ENCODE measurements at places on chromosomes 4 and X.

DNA sequence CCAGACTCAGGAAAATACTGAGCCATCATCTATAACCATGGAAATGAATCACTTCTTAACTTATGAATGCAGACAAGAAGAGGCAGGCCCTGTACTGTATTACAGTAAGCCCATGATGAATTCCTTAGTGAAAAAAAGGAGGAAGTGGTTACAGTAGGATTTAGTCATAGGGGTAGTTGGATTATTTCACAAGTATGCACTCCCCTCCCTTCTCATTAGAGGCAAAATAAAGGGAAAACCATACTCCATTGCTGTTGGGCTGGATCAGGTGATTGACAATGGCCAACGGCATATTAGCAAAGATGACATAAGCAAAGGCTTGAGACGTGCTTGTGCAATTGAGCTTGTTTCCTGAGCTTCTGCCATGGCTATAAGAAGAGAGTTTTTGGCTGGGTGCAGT, 181.1 kb upstream of the PRPS2 start:
- no peak for DNase-seq

DNA sequence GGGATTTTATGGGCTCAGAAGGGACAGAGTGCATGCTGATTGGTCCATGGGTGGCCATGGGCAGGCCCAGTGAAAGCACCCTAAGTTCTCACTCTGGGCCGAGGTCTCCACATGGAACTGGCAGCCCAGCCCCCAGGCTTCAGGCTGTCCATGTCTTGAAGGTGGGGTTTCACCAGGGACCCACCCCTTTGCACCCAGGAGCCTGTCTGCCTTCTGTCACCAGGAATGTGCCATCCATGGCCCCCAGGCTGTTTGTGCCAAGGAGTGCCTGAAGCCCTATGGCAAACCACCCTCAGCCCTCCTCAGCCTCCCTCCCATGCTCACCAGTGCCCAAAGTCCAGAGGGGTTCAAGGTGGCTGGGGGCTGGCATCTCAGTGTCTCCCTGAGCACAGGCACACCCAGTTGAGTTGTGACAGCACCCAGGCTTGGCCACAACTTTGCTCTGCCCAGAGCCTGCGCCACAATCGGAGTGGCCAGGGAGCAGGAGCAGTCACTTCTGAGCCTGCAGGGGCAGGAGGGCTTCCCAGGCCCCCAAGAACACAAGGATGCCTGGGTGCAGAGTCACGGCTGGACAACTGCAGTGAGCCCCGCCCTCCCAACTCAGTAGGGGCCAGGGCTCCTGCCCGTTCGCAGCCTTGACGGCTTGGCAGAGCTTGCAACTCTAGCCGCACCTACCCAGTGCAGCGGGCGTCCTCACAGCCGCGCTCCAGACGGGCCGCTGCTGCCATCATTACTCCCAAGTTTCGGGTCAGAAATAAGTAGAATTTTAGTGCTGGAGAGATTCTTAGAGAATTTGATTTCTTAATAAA, 185.3 kb upstream of the NUDT6 start:
- no peak for DNase-seq

DNA sequence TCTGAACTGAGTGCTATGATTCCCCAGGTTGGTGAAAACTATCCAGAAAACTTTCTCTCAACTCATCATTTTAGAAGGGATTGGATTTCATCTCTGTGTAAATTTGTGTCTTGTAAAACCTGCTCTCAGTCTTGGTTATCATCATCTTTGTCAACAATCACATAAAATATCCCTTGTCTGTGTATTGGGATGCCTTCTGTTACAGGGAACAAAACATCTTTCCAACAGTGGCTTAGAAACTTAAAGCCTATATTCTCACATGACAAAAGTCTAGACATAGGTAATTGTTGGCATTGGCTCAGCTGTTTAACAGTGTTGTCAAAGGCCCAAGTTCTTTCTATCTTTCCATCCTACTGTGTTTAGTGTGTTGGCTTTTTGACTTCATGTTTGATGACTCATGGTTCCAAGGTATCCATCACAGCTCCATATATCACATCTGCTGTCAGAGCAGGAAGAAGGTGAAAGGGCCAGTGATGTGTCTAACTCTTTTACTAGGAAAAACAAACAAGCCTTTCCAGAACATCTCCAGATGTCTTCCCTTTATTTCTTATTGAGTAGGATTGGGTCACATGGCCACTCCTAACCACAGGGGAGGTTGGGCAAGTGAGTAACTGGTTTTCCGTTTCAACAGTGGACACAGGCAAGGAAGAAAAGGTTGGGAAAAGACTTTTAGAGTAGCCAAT, 65.0 kb downstream of the PHEX start:
- no peak for DNase-seq

DNA sequence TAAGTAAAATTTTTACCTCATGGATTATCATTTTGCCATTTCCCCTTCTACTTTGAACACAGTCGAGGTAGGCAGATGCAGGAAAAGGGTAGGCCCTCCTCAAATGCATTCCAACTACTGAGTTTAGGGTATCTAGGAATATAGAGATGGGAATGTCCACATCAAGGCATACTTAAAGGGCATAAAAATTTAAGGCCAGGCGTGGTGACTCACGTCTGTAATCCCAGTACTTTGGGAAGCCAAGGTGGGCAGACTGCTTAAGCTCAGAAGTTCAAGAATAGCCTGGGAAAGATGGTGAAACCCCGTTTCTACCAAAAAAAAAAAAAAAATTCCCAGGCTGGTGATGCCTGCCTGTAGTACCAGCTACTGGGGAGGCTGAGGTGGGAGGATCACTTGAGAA, 146.5 kb downstream of the PDGFC start:
- DNase-seq = no peak

- DNase-seq = no peak
These were observed 5.2 kb downstream of the FOXO4 start for GRCh38 chrX:71100581-71101505.

DNA sequence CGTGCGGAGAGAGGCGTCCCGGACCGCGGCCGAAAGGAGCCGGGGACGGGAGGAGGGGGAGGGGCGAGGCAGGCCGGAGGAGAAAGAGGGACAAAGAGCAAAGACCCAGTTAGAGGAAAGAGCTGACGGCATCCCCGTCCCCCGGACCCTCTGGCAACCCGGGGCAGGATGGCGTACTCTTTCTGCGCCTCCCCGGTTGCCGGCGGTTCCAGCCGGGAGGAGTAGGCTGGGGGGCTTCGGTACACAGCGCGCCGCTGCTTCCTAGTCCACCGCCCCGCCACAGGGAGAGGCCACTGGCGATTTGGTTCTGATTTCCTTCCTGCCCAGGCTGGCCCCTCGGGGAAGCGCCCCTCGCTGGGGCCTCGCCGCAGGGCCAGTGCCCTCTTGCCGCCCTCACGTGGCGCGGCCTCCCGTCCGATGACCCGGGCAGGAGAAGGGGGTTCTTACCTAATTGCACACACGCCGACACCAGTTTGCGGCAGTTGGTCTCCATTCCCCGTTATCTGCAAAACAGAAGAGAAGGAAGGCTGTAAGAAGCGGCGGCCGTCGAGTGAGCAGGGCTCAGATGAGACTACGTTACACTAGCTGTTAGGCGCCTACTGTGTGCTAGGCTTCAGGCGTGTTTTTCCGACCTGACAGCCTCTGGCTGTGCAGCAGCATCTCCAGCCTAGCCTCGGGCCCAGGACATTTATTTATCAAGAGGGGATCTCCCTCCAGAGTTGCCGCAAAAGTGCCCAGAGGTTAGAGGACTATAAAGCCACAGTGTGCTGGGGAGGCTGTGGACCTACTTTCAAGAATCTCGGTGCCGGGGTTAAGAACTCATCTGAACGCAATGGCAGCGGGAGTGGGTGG, 9.9 kb upstream of the PITX2 start:
- DNase-seq = no peak

DNA sequence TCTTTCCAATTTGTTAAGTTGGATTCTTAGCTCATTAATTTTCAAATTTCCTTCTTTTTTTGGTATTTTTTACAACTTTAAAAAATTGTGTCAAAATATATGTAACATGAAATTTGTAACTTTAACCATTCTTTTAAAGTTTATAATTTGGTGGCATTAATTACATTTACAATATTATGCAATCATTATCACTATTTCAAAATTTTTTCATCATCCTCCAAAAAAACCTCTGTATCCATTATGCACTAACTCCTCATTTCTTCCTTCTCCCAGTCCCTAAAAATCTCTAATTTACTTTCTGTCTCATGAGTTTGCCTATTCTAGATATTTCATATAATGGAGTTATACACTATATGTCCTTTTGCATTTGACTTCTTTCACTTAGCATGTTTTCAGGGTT, 4.7 kb upstream of the FAM47E start:
- no peak for DNase-seq

DNA sequence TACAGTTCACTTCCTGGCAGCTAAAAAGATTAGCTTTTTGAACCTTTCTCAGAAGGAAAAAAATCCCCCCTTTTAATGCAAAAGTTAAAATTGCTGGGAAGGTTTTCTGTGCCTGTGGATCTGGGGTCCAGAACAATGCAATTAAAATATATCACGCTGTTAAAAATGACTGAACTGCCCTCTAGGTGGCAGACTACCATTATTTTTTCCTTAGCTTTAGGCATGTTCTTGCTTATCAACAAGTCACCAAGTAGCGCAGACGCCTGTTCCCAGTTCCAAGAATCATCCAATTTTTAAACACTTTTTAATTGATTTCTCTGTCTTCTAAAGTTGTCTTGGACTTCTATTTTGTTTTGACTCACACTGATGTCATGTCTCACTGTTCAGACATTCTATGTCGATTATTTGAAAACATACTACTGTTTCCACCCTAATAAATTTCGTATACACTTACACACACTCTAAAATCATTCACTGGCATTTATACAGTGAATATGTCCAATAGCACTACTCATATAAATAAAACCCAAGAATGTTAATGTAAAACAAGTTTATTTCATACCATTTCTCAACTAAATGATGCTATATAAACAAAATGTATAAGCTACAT, 661.6 kb downstream of the RAPGEF2 start:
- DNase-seq = peak; percentile 45

DNA sequence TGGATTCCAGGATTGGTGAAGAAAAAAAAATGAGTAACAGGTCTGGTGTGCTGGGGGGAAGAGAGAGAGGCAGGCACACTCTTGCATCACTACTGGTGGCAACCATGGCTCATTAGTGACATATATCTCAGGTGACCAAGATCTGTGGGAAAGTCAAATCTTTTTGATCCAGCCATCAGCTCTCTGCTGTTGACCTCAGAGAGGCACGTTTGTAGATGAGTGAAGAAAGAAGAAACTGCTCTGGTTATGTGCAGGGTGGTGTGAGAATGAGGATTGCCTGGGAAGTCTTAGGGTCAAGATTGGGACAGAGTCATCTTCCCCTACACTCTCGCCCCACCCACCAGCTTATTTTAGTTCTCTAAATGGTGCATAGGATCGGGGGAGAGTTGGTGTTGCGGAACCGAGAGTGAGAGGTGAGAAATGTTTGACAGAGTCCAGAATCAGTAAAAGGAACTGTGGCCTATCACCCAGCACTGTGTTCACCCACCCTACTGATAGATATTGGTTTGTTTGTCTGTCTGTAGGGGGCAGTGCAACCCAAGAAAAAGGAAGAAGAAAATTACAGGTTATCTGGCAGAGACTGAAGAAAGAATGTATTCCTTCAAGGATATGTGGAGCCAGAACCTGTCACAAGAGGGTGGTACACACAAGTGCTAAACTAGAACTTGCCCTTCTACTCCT, 21.9 kb downstream of the ARMCX6 start:
- DNase-seq = peak; percentile 50

DNA sequence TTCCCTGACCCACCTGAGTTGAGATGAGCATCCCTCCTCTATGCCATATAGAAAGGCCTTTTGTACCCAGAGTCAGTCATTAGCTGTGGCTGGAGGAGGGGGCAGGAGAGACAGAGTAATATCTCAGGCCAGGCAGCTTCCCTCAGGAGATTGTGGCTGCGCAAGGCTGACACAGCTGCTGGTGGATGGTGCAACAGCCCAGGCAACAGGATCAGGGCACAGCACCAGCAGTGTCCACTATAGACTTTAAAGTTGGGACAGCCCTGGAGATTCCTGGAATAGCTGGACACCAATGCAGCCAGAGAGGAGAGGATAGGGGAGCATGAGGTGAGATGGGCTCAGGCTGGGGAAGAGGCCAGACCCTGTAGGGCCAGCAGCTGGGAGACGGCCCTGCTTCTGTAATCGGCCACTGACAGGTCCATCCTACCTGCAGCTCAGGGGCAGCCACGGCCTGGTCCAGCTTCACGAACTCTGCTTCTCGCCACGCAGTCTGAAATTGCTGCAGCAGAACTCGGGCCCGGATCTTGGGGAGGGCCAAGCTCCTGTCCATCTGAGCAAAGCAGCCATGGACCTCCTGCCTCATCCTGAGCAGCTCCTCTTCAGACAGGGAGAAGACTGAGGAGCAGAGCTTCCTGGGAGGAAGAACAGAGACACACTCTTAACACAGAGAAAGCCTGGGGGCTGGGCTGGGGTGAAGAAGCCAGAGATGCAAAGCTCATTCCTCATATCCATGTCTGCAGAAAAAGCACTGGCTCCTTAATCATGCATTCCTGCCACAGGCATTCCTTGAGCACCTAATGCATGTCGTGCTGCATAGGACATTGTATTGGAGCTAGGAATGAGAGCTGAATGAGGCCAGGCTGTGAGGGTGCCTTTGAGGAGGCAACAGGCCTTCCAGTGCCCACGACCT, 90.1 kb downstream of the EVC2 start:
- DNase-seq = no peak

GRCh38 chr4:6676722-6677558, 16.7 kb upstream of the S100P start:
- DNase-seq = no peak

DNA sequence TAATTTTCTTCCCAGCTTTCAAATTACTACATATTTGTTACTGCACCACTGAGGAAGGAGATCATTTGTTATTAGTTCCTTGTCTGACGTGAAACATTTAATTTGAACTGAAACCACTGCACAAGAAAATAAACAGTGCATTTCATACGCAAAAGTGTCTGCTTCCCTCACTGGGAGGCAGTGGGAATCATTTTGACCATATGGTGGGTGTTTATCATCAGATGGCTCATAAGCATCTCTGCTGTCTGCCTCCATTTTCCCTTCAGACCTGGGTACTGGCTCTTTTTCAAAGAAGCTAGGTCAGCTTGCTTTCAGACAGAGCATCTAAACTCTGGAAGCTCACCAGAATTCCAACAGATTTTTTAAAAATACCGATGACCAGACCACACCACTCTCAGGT, 135.2 kb downstream of the PCDH19 start:
- DNase-seq = no peak

- DNase-seq = no peak
These were observed 22.9 kb upstream of the PUDP start for GRCh38 chrX:7170898-7171297.

GRCh38 chr4:186118582-186118981, 14.1 kb downstream of the FAM149A start:
- no peak for DNase-seq

- no peak for DNase-seq
These were observed 73.3 kb downstream of the LIMCH1 start for GRCh38 chr4:41611124-41611838.

DNA sequence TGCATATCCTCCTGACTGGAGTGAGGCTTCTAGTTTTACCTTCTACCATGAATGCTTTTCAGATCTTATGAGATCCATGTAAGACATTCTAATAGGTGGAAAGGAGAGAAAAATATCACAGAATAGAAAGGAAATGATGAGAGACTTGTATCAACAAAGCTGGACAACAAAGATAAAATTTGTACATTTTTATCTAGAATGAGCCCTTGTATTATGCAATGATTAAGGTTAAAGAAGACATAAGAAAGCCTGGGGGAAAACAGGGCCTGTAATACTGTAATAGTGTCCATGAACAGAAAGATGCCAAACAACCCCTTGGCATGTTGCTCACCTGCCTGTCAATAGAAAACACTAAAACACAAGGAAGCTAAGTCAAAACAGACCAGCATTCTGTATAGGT, 44.2 kb upstream of the SCRG1 start:
- no peak for DNase-seq

- no peak for DNase-seq
These were observed 8.1 kb upstream of the TBC1D1 start for GRCh38 chr4:37882665-37883296.
